ENCODE measurements at places on chromosomes 6 and 20. TPM values are rescaled to one million over a fixed set of nuclear protein-coding genes. Genes with fewer than 3 reads are reported as not detected.

Gene FAM162B
- polyA plus RNA-seq, result 0.95 TPM

Gene SLC39A7
- 111 TPM for polyA plus RNA-seq

Gene KIF13A
- 16.2 TPM for polyA plus RNA-seq

Gene LPA
- 0.15 TPM for polyA plus RNA-seq

Gene GABRR2
- polyA plus RNA-seq, result 0.23 TPM

Gene HLA-DRB1
- polyA plus RNA-seq, result 9.8 TPM

Gene SIRPB1
- polyA plus RNA-seq, result 0.19 TPM

Gene MCHR2
- not detected for polyA plus RNA-seq

Gene PGBD1
- 3.1 TPM for polyA plus RNA-seq

Gene PACRG
- 7.1 TPM for polyA plus RNA-seq

Gene FNDC11
- polyA plus RNA-seq, result 0.35 TPM

DNA sequence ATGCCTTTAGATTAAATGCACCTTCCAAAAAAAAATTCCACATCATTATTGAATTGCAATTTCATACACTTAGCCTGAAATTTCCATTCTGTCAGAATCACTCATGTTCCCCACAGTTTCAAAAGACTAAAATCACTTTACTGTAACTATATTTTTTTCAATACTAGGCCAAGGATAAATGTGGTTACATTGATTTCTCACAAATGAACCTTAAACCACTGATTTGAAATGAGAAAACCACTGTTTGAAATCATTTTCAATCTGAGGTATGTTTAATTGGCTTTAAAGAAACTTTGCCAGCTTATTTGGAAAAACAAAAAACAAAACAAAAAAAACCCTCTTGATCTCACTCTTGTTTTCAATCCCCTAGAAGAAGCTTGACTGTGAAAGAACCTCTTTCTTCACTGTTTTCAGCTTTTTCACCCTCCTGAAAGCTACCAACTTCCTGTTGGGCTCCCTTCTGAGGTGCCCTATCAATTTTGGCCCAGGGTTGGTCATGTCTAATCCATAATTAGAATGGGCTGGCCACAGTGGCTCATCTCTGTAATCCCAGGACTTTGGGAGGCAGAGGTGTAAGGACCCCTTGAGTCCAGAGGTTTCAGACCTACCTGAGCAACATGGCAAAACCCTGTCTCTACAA, 242.5 kb downstream of the ADGRG6 start:
- no peak overlapping the region for H3K4me3 ChIP-seq
- no peaks in the 10 kb centered on the region for H3K27me3 ChIP-seq
- no peaks in the 10 kb centered on the region for H3K4me1 ChIP-seq
- H3K27ac ChIP-seq, result no peak overlapping the region

DNA sequence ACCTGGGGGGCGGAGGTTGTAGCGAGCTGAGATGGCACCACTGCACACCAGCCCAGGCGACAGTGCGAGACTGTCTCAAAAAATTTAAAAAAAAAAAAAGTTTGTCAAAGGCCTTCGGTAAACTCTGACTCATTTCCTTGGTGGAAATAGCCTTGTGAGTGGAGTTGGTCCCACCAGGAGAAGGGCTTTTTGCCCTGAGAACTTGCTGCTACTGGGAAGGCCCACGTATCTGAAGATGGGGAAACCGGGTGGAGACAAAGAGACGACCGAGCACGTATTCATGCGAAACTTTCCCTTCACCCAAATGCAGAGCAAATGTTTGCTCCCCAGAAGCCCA, 51.7 kb downstream of the SLC22A23 start:
- DNase-seq, result no peak
- H3K27me3 ChIP-seq, result no peaks in the 10 kb centered on the region
- peaks cover 17% of the 10 kb centered on the region for H3K4me1 ChIP-seq
- no peak overlapping the region for H3K27ac ChIP-seq

GRCh38 chr20:37714978-37715672, 21.3 kb downstream of the CTNNBL1 start:
- H3K4me3 ChIP-seq, result no peak overlapping the region
- H3K36me3 ChIP-seq, result no peaks in the 10 kb centered on the region
- H3K27me3 ChIP-seq, result no peaks in the 10 kb centered on the region
- peaks cover 17% of the 10 kb centered on the region for H3K4me1 ChIP-seq

DNA sequence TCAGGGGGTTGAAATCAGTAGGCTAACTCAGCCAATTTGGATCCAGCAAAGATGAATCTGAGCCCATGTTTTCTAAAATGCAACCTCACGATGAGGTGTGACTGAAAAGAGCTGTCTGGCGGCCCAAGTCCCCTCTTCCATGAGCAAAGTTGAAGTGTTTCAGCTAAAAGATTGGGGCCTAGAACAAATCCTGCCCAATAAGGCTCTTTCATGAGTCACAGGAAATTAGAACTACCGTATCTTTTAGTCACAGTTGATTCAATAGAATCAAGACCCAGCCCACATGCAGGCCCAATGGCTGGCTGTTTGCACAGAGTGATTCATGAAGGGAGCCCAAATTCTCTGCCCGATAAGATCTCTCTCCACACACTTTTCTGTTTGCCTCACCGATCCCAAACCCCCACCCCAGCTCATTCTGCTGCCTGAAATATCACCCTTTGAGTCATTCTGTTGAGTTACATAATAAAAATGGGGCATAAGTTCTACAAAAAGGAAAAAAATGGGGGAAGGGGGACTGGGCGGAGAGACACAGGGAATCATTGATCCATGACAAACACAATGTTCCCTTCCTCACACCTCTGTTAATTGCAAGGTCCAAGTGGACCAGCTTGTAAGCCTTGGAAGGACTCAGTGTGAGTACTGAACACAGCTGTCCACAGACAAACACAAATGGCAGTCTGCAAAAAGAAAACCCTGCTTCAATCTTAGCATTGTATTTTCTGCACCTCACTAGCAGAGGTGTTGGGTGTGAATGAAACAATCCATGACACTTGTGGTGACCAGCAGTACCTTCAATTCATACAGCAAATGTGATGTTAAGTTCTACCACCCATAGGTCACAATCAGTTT, 13.8 kb downstream of the FOXQ1 start:
- no peaks in the 10 kb centered on the region for H3K36me3 ChIP-seq
- no peak for DNase-seq
- H3K4me1 ChIP-seq, result no peaks in the 10 kb centered on the region
- H3K4me3 ChIP-seq, result no peak overlapping the region

GRCh38 chr20:62149532-62150309, 6.2 kb downstream of the SS18L1 start:
- H3K27me3 ChIP-seq, result no peaks in the 10 kb centered on the region
- no peak overlapping the region for H3K27ac ChIP-seq
- no peak for DNase-seq
- H3K36me3 ChIP-seq, result no peaks in the 10 kb centered on the region
- H3K4me3 ChIP-seq, result no peak overlapping the region

DNA sequence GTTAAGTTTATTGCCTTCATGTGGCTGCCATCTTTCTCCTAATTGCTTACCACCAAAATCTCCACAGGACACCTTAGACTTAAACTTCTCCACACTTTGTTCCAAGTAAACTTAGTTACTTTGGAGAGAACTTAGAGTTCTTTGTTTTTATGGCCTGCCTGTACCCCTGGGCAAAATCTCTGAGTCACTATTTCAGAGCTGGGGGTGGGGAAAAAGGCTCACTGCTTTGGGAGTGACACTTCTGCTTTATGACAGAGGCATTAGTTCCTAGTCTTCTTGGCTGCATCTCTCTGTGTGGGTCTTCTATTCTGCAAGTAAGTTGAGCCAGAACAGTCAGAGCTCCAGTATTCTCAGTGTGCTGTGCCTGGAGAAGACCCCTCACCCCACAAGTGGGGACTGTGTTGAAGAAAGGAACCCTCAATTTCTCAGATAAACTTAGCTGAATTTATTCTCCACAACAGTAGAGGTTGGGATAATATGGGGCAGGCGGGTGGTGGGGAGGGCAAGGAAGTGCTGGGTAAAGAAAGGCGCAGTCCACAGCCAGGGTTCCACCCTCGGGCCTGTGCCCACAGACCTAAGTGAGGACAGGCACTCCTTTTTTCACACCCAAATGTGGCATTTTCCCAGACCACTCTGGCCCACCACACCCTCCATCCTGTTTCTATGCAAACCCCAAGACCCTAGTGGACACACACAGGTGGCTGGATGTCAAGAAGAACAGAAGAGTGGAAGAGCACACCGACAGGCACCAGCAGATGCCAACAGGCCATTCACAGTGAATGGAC, 636.6 kb upstream of the MAN1A1 start:
- no peaks in the 10 kb centered on the region for H3K27me3 ChIP-seq
- no peaks in the 10 kb centered on the region for H3K4me1 ChIP-seq
- no peaks in the 10 kb centered on the region for H3K36me3 ChIP-seq
- no peak for DNase-seq
- H3K27ac ChIP-seq, result no peak overlapping the region

DNA sequence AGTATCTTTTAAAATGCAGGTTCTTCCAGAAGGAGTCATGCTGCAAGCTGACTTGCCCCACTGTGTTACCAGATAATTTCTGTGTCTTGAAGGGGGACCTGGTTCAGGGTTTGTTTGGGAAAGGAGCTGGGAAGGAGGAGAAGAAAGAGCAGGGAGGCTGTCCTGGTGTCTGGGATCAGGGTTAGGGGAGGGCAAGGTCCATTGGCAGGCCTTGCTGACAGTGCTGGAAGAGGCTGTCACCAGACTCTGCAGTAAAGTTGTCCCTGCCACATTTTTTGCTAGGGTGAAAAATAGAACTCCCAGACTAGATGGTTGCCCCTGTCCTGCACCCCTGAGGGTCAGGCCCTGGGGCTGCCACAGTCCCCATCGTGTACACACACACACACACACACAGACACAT, 14.9 kb downstream of the GLP1R start:
- H3K4me1 ChIP-seq, result no peaks in the 10 kb centered on the region
- H3K36me3 ChIP-seq, result no peaks in the 10 kb centered on the region
- no peak overlapping the region for H3K27ac ChIP-seq
- no peak for DNase-seq

GRCh38 chr6:137552146-137552545, 58.0 kb upstream of the OLIG3 start:
- no peak overlapping the region for H3K27ac ChIP-seq
- no peak overlapping the region for H3K4me3 ChIP-seq
- H3K27me3 ChIP-seq, result no peaks in the 10 kb centered on the region

DNA sequence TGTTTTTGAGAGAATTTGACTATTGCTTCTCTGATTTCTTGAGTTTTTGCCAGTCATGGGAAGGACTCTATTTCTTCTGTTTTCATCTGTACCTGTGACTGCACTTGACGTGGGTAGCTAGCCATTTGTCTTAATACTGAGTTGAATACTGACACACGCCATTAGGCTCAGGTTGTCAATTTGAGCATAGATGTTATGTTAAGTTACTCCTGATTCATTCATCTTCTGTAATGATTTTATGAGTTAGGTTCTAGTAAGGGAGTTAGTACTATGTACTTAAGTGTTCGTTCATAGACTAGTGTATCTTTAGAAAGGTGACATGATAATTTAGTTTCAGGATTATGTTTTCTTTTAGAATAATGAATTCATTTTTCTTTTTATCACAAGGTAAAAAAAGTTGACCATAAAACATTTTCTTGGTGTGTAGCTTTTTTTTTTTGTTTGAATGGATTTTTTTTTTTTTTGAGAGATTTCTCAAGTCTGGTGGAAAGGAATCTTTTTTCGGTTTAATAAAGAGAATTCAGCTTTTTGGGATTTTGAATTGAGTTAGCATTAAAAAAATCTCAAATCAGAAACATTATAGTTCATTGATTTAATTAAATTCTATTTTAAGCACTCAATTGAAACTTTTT, 1.7 kb downstream of the AFDN start:
- no peaks in the 10 kb centered on the region for H3K36me3 ChIP-seq
- peaks cover 16% of the 10 kb centered on the region for H3K4me1 ChIP-seq
- peak overlapping the region; percentile 90 for H3K27ac ChIP-seq
- H3K4me3 ChIP-seq, result peak overlapping the region; percentile 58
- H3K27me3 ChIP-seq, result no peaks in the 10 kb centered on the region

GRCh38 chr6:692356-692851, 535 bp downstream of the EXOC2 start:
- H3K4me1 ChIP-seq, result no peaks in the 10 kb centered on the region
- no peaks in the 10 kb centered on the region for H3K36me3 ChIP-seq
- H3K4me3 ChIP-seq, result peak overlapping the region; percentile 94
- no peaks in the 10 kb centered on the region for H3K27me3 ChIP-seq
- DNase-seq, result peak; percentile 70
